Thyroid gland (tissue), 4 donors: ENCODE measurements at places on chromosomes 7 and 10.
A peak's percentile ranks its signal among the peaks of the same experiment; 100 is the strongest.

DNA sequence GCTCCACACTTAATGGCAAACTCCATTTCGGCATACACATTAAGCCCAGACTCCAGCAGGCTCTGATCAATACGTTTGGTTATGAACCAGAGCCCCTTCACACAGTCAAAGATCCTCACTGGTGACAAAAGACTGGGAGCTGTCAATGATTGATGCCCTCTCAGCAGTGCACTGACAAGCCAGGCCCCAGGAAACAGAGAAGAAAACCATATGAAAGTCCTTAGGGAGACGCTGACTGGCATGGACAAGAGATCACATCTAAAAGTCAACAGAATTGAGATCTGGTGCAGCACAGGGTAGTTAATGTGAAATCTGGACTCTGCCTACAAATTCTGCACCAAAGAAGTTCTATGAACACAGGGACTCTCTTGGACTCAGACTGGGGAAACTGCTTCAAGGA lies 600.9 kb upstream of the NRP1 start:
- DNase-seq, result no peak

DNA sequence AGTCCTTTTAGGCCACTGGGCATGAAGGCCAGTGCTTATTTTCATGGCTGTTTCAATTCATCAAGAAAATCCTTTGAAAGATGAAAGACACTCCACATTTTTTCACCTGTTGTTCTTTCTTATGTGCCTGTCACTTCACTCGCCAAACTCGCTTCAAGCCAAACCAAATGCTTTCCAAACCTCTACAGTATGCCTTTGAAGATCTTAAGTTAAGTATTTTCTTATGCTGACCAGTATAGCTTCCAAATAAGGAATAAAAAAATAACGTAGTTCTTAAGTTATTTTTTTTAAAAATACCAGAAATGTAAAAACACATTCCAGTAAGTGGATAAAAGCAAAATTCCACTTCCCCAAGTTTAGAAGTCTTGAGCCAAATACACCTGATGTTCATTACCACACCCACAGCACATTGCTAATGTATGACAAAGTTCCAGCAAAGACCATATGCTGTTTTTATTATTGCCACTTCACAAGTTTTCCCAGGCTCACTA lies 186.1 kb downstream of the MTERF1 start:
- DNase-seq, result no peak

DNA sequence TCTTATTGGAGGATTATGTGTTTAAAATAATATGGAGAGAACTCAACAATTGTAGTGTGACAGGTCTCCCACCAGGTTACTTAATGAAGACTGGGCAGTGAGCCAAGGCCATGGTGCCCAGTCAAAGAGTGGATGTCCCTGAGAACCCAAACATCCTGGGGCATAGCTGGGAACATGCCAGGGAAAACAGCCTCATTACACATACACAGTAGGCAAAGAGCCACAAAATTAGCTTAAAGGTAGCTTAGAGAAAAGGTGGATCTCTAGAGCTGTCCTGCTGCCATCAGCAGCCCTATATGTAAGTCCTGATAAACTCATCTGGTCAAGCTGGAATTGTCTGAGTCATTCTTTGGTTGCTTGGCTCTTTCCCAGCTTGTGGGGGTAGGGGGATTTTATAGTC lies 287.8 kb downstream of the PHF14 start:
- peak; percentile 62 for DNase-seq

DNA sequence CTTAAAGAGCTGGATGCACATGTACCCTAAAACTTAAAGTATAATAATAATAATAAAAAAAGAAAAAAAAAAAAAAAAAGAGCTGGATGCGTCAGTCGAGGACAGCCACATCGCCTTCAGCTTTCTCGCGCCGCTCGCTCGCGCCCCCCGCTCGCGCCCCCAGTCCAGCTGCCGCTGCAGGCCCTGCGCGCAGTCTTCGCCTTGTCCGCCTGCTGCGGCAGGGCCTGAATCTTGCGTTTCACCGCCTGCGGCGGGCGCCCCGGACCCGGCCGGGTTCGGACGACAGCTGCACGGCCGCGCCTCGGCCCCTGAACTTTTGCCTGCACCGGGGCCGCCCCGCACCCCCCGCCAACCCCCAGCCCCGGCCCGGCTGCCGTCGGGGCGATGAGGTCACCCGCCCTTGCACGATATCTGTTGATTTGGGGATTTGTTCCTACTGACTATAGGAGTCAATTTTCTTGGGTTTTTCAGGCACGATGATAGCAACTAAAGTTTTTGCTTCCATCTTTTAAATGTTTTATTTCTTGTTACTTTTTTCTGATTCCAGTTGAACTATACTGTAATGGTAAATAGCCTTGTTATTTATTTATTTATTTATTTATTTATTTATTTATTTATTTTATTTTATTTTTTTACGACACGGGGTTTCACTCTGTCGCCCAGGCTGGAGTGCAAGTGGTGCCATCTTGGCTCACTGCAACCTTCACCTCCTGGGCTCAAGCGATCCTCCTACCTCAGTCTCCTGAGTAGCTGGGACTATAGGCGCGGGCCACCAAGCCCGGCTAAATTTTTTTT lies 33.5 kb upstream of the CPN1 start:
- no peak for DNase-seq

DNA sequence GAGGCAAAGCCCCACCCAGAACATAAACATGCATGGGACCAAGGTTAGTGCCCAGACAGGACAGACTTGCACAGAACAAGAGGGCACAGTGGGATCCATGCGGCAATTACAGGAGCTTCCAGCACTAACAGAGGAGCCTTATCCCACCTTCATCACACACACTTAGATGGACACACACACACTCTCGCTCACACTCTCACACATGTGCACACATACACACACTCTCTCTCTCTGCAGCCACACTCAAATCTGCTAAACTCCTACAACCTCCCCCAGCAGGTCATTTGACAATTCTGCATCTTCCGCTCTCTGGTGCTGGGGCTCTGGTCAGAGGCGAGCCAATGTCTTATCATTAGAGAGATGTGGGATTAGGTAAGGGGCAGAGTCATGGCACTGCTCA lies 120.5 kb downstream of the UBE2H start:
- DNase-seq, result no peak

- no peak for DNase-seq
Observed at GRCh38 chr10:13731799-13732198, 145.0 kb downstream of the PRPF18 start.

GRCh38 chr7:43528576-43529354 lies 54.1 kb upstream of the STK17A start:
- DNase-seq, result no peak

GRCh38 chr7:155576416-155576815 lies 30.1 kb upstream of the CNPY1 start:
- no peak for DNase-seq

GRCh38 chr7:82012453-82012852 lies 242.6 kb upstream of the HGF start:
- no peak for DNase-seq

DNA sequence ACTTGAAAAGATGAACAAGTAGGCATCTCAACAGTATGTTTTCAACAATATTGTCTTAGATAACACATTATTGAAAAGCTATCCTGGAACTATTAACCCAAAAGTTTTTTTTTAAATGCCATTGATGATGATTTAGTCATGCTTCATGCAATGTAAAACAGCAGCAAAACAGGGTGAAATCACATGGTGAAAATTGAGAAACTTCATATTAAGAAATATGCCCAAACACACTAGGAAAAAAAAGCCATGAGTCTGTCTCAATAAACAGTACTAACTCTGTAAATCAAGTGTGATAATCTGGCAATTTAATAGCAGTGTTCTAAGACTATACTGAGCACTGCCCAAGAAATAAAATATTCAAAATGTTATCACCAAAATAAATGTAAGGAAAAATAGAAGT lies 613.1 kb downstream of the KCNMA1 start:
- no peak for DNase-seq

DNA sequence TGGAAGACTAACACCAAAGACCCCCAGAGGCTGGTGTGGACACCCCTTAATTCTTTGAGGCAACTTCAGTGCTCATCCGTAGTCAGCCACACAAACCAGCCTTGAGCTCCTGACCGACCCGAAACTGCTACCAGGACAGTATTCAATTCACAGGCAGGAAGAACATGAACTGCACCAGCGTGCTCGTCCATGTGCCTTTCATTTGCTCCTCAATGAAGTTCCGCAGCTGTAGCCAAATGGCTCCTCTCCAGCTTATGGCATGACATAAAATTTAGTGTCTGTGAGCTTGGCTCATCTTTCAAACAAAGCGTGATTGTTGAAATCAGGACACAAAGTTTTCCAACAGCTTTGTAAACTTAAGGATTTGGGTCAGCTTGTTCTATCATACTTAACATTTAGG lies 144.1 kb upstream of the FAM171A1 start:
- DNase-seq, result peak; percentile 21

DNA sequence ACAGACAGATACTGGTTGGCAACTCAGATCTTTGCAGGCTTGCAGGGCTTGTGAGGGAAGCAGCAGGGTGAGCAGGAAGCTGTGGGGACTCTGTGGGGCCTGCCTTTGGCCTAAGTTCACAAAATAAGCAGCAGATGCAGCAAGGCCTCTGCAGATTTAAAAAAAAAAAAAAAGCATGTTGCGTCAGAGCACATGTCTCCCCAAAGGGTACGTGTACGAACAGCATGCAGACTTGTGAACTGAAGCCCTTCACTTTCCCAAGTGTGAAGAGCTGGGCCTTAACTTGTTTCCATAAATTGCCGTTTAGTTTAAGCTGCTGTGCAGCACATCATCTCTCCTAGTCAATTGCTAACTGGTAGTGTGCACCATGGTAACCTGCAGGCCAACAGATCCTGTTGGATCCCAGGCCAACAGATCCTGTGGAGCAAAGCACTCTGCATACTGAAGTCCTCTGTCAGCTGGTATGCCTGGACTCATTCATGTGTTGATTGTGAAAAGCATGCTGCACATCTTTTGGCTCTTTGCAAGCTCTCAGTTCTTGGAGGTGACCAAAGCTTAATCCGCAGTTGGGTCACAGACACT lies 10.8 kb upstream of the XPNPEP1 start:
- DNase-seq, result no peak

DNA sequence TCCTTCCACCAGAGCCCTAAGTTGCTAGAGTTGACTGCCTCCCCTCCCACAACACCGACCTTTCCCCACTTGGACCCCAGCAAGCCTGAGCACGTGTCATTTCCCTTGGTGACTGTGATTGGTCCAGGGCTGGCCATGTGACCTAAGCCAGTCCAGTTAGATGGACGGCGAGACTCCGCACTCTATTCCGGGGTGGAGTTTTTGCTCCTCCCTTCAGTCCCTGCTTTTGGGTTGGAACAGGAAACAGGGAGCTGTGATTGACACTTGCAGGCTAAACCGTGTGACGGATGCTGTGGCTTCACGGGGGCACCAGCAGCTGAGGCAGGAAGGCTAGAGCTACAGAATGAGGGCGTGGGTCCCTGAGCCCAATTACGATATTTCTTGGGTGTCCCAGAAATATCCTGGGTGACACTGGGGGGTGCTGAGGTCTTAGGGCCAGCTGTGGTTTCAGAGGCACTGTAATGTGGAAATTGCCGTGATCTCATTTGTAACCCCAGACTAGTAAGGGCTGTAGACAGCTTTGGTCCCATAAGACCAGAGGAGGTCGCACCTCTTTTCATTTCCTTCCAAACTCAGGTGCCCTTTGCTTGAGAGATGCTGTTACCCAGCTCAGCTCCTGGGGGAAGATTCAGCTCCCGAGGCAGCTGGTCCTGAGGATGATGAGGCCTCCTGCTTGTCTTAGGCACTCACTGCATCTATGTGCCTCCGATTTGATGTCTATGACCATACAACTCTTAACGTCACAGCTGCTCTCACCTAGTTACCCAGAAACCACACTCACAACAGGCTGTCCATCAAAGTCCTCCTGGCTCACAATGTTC lies 102.7 kb upstream of the NPTX2 start:
- no peak for DNase-seq

DNA sequence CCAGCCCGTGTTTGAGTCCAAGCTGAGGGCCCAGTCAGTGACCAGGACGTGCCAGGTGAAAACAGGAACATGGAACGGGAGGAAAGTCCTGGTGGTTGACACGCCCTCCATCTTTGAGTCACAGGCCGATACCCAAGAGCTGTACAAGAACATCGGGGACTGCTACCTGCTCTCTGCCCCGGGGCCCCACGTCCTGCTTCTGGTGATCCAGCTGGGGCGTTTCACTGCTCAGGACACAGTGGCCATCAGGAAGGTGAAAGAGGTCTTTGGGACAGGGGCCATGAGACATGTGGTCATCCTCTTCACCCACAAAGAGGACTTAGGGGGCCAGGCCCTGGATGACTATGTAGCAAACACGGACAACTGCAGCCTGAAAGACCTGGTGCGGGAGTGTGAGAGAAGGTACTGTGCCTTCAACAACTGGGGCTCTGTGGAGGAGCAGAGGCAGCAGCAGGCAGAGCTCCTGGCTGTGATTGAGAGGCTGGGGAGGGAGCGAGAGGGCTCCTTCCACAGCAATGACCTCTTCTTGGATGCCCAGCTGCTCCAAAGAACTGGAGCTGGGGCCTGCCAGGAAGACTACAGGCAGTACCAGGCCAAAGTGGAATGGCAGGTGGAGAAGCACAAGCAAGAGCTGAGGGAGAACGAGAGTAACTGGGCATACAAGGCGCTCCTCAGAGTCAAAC lies 5.2 kb downstream of the GIMAP5 start:
- DNase-seq, result no peak

DNA sequence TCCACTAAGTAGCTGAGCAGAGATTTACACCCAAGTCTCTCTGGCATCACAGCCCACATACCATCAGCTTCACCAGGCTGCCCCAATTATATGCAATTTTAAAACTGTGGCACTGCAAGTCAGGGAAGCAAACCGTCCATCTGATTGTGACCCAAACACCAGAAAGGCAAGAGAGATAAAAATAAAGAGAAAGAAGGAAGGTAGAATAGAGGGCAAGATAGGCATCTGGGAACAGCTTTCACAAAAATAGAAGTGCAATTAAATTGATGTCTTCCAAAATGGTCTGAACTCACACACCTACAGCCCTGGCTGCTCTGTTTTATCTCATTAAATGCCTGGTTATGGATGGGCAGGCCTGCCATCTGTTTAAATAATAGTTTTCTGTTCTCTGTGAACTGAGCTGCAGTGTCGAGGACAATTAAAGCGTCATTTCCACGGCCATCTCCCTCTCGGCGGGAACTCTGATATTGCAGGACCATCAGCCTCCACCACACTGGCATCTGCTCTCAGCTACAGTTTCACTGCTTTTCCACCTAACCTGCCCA lies 509.1 kb downstream of the INHBA start:
- no peak for DNase-seq

DNA sequence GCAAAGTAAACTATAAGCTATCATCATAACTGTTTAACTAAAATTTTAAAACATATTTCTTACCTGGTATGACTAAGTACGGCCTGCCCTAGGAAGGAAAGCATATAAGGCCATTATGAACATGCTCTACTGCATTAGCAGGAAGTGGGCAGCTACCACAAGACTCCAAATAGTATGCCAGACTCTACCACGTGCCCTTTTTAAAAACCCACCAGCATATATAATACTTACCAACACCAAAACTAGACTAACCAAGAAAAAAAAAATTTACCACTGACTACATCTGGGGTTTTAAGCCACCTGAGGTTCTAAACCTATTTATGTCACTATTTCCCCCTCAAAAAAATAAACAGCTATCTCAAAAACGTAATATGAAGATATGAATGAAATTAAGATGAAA lies 30.1 kb downstream of the NUDCD3 start:
- no peak for DNase-seq
